ENCODE measurements at places on chromosomes 6 and 20.

DNA sequence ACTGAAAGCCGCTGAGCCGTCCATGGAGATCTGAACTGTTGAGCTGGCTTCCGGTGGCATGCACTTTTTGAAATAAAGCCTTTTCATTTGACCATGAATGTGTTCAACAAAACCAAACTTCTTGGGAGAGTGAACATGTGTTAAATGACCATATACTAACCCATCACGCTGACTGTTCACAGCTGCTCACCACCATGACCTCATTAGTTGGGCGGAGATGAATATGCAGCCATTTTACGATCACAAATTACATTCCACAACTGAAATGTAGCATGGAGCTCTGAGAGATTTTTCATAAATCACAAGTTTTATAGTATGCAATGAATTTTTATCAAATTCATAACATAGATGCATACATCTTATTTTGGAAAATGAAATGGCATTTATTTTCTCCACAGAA lies 4.2 kb downstream of the RAMACL start:
- no peak overlapping the region for H3K4me3 ChIP-seq
- H3K36me3 ChIP-seq, result peaks cover 3% of the 10 kb centered on the region
- no peak for DNase-seq
- H3K27me3 ChIP-seq, result no peaks in the 10 kb centered on the region
- no peak overlapping the region for H3K27ac ChIP-seq

- no peak overlapping the region for H3K27ac ChIP-seq
- no peak overlapping the region for H3K4me3 ChIP-seq
- H3K4me1 ChIP-seq, result no peaks in the 10 kb centered on the region
- H3K36me3 ChIP-seq, result no peaks in the 10 kb centered on the region
- H3K27me3 ChIP-seq, result no peaks in the 10 kb centered on the region
Observed at GRCh38 chr20:16224836-16225235, 348.4 kb downstream of the KIF16B start.

GRCh38 chr6:138569970-138570724 lies 70.9 kb upstream of the NHSL1 start:
- no peaks in the 10 kb centered on the region for H3K4me1 ChIP-seq
- no peak overlapping the region for H3K4me3 ChIP-seq
- H3K27me3 ChIP-seq, result peaks cover 11% of the 10 kb centered on the region
- H3K36me3 ChIP-seq, result no peaks in the 10 kb centered on the region
- no peak for DNase-seq

DNA sequence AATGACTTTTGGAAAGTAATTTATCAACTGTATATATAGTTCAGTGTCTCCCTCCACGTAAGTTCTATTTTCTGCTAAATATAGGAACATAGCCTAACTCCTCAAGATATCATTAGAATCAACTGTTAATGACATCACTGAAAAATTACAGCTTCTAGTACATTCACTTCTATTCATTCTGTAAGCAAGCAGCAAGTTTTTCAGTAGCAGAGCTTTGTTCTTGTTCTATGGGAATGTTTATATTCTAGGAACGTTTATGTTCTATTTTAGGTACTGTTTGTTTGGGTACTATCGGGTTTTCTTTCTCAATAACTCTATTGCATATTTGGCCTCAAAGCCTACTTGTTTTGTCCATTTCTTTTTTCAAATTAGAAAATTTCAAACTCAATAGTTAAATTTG lies 525.6 kb downstream of the EPHA7 start:
- H3K36me3 ChIP-seq, result no peaks in the 10 kb centered on the region
- no peaks in the 10 kb centered on the region for H3K27me3 ChIP-seq
- H3K4me1 ChIP-seq, result no peaks in the 10 kb centered on the region
- DNase-seq, result no peak
- H3K4me3 ChIP-seq, result no peak overlapping the region
- H3K27ac ChIP-seq, result no peak overlapping the region

- H3K4me3 ChIP-seq, result no peak overlapping the region
- no peak overlapping the region for H3K27ac ChIP-seq
- peaks cover 11% of the 10 kb centered on the region for H3K4me1 ChIP-seq
- no peak for DNase-seq
Observed at GRCh38 chr20:38001981-38002380, 31.3 kb downstream of the TTI1 start.

DNA sequence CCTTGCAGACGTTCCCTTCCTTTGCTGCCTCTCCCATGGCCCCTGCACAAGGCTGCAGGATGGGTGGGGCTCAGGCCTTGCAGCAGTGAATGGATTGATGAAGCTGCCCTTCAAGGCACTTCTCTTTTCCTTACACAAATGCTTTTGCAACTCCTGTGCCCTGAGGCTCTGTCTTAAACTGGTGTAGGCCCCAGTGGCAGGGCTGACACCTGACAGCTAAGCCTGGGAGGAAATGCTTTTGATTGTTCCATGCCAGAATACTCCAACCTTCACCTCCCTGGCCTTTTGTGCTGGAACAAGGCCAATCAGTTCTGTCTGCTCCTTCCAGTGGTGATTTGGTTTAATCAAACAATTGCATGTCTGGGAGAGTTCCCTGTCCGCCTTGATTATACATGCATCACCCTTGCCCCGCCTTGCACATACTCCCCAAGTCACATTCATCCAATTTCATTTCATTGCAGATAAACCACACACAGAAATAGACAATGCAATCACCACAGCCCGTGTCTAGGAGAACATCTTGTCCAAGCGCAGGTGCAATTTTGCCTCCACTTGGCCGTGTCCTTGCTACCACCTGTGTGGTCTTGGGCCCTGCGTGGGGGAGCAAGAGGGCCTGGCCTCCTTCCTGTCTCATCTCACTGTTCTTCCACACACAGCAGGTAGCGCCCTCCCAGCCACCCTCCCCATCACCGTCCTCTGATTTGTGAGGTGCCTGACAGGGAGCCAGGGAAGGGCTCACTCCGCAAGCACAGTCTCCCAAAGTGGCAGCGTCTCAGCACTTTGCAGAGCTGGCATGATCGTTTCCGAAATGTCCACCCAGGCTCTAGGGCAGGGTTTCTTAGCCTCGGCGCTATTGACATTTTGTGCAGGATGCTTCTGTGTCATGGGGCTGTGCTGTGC lies 120.4 kb downstream of the CDH26 start:
- H3K4me1 ChIP-seq, result no peaks in the 10 kb centered on the region
- no peak for DNase-seq
- H3K27ac ChIP-seq, result no peak overlapping the region
- no peaks in the 10 kb centered on the region for H3K36me3 ChIP-seq

GRCh38 chr6:95681736-95682135 lies 104.4 kb downstream of the MANEA start:
- no peak overlapping the region for H3K4me3 ChIP-seq
- H3K27me3 ChIP-seq, result no peaks in the 10 kb centered on the region
- no peak overlapping the region for H3K27ac ChIP-seq
- H3K4me1 ChIP-seq, result no peaks in the 10 kb centered on the region

DNA sequence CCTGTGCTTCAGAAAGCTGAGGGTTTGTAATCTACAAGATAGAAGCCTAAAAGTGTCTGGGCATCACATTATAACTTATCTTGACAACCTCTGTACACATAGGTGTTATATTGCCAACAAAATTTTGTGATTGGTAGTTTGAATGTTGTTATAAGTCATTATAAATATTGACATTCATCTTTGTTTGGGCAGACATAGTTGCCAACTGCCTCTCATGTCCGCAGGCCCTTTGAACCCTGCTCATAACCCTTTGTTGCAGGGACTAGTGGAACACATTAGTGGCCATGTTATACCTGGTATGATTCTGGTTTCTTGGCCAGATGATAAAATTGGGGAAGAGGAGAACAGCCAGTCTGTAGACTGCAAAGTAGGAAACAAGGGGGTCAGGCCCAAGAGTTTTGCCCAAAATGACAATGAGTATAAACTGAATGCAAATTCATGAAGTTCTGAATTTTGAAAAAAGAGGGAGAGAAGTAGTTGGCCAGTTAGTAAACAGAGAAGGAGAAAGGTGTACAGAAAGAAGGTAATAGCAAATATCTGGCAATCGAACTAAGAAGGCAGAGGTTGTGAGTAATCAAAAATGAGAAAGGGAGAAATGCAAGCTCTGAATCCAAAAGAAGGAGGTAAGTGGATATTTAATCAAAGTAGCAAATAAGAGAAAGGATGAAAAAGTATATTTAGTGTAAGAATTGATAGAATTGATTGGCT lies 21.6 kb upstream of the LMBRD1 start:
- H3K4me1 ChIP-seq, result peaks cover 37% of the 10 kb centered on the region
- peaks cover 2% of the 10 kb centered on the region for H3K36me3 ChIP-seq
- H3K27ac ChIP-seq, result no peak overlapping the region
- no peak for DNase-seq
- no peak overlapping the region for H3K4me3 ChIP-seq
